ENCODE measurements at places on chromosomes 12 and 14. TPM values are rescaled to one million over a fixed set of nuclear protein-coding genes. Genes with fewer than 3 reads are reported as not detected.

The SIX6 gene
- total RNA-seq = not detected

The CLEC4D gene
- not detected for total RNA-seq

The GDF3 gene
- total RNA-seq = not detected

The ZNF140 gene
- total RNA-seq = 12.2 TPM

The TAS2R19 gene
- 0.80 TPM for total RNA-seq
